Fibroblast of the conjunctiva (primary cell): ENCODE measurements at places on chromosomes 6 and 20.

GRCh38 chr6:60867548-60867947 is 1418.5 kb downstream of the KHDRBS2 start:
- DNase-seq: no peak

DNA sequence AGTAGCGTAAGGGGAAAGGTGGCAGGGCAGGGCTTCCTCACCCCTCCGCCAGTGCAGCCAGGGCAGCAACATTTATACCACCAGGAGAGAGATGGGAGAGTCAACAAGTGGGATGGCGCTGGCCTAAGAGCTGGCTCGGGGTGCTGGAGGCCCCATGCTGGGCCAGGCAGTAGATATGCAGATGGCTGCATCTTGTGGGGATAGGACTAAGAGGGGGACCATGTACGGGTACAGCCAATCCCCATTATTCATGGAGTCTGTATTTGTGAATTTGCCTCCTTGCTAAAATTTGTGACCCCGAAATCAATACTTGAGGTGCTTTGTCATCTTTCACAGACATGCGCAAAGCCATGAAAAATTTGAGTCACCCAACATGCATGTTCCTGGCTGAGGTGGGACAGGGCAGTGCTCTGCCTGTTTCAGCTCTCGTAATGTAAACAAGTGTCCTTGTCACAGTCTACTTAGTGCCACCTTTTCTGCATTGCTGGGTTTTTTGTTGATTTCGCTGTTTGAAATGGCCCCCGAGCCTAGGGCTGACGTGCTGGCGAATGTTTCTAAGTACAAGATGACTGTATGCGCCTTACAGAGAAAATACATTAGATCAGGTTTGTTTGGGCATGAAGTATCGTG is 27.5 kb upstream of the TAF8 start:
- DNase-seq: no peak

DNA sequence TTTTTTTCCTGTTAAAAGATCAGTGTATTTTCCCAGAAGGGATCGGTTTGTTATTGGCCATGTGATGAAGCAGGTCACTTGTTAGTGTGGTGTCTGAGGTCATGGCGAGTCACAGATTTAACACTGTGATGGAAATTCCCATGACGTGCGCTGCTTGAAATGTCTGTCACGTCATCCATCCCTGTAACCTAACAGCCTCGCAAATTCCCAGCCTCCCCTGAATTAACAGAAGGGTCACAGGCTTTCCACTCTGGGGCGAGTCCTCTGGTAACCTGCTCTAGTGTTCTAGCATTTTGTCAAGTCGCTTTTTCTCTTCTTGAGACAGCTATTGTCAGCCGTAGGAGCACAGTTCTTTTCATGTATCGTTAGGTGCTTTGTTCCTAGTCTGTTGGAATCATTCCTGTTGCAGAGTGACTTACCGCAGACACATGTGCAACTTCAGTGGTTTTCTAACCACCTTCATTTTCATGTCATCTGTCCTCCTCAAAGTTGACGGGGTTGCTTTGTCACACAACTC is 137.2 kb downstream of the MAP3K4 start:
- no peak for DNase-seq

DNA sequence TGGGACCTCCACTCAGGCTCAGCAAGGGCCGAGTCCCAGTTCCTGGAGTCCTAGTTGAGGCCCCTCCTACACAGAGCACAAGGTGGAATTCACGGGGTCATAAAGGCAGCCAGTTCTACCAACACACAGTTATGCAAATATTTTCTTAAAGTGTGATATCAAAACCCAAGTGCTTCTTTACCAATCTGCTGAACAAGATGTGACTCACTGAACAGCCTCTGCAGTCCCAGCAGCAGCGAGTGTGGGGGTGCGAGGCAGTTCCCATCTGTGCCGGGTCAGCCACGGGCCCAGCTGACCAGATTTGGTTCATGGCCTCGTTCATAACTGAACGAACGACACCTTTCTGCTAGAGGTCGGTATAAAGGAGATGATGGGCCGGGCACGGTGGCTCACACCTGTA is 4.5 kb upstream of the TCEA2 start:
- DNase-seq: no peak

DNA sequence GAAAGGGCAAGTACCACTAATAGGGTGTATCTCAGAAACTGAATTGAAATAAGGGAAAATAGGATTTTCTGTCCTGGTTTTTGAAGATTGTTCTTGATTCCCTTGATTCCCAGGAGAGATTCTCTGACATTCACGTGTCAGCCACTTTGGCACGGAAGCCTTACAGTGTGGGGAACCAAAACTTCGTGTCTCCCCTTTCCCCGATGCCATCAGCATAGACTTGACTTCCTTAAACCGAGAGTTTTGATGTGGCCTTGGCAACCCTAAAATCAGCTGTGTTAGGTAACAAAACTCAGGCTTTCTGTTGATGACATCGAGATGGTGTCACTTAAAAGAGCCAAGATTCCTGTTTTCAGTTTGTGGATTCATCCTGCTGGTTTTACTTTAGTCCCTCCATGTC is 7.5 kb downstream of the HMGN4 start:
- no peak for DNase-seq

GRCh38 chr20:43690943-43691598 is 24.2 kb downstream of the MYBL2 start:
- no peak for DNase-seq

DNA sequence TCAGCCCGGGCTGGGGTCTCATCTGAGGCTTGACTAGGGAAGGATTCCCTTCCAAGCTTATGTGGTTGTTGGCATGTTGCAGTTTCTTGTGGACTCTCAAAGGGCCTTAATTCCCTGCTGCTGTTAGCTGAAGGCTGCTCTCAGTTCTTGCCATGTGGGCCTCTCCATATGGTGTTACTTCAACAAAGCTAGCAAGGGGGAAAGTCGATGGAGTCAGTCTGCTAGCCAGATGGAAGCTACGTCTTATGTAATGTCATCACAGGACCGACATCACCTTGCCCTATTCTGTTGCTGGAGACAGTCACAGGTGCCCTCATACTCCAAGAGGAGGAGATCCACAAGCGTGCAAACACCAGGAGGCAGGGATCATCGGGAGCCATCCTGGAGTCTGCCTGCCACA is 43.3 kb upstream of the ARMC2 start:
- DNase-seq: no peak

DNA sequence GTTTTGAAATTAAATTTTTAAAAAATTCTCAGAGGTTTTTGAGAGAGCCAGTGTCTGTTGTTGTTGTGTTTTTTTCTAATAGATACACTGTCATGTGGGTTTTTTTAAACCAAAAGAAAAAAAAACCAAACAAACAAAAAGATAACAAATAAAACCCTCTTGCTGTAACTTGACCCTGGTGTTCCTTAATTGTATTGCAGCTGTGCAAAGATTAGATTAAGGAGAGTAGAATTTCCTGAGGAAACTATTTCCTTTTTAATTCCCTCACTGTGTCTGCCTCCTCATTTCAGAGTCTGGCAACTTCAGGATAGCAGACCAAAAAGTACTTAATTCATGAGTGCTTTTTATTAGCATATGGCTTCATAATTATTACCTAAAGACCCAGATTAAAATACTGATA is 281.9 kb downstream of the EPM2A start:
- DNase-seq: no peak

DNA sequence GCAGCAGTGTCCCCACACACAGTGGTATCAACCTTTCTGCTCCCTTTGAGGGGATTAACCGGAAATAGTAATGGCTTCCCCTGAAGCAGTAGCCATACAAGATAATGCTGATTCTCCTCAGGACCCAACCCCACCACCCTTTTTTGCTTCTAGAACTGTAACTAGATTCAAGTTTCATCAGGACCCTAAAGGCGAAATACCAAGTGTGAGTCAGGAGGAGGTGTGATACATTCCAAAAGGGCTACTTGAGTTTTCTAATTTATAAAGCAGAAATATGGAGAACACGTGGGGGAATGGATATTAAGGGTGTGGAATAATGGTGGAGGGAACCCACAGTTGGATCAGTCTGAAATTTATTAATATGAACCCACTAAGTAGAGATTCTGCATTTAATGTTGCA is 51.5 kb upstream of the CAP2 start:
- no peak for DNase-seq

DNA sequence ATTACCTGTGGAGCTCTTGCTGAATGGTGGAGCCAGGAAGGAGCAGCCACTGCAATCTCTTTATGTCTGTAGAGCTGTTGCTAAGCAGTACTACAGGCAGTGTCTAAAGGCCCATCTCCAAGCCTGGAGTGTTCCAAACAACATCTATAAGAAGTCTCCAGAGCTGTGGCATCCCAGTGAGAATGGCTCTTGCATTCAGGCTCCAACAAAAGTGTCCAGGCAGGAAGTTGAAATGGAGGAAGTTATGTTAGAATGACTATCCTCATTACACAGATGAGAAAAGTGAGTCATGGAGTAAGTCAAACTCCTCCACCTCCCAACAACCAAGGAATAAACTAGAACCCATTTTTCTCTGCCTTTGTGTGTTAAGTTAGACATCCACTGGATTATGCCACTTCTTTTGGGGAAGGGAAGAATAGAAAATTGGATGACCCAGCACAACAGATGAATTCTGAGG is 288.5 kb upstream of the STXBP5 start:
- DNase-seq: peak; percentile 18

- DNase-seq: no peak
Measured at GRCh38 chr6:14889611-14890593, 356.0 kb upstream of the JARID2 start.

DNA sequence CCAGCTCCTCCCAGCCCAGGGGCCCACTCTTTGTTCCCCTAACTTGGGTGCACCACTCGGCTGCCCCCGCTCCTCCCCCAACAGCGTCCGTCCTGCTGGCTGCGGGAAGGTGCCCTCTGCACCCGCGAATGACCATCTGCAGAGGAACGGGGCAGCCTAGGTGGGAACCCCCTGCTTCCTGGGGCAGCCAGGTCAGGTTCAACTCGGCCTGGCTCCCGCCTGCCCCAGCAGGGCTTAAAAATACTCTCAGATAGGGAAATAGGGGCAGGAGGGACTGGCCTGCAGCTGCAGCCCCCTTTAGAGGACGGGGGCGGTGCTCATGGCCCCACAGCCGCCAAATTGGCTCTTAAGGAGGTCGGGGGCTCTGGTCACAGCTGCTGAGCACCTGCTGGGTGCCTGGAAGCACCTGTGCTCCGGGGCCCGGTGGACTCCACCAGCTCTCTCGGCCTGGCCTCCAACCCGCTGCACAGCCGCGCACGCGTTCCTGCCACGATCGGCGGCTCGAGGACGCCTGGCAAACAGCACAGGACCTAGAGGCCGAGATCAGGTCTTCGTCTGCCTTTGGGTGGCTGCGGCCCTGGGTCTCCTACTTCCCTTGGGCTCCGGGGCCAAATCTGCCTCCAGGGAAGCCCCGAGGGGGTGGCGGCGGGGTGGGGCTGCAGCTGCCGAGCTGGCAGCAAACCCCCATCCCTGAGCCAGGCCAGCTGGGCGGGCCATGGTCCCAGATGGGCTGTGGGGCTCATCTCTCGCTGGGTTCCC is 700 bp upstream of the LAMA5 start:
- DNase-seq: no peak

DNA sequence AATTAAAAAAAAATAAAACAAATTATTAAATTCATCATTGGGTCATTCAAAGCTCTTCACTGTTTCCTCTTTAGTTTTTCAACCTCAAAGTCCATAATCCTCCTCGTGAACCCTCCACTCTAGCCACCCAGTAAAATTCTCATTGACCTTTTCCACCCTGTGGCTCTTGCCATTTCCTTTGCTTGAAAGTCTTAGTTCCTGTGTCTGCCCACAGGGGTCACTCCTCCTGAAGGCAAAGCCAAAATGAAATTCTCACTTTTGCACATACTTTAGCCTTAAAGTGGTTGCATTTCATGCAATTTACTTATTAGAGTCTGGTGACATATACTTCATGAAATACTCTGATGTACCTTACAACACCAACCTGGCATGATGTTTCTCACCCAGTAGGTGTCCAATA is 263.7 kb downstream of the BMP2 start:
- DNase-seq: no peak

- no peak for DNase-seq
Measured at GRCh38 chr6:37696841-37697662, 631 bp downstream of the MDGA1 start.

DNA sequence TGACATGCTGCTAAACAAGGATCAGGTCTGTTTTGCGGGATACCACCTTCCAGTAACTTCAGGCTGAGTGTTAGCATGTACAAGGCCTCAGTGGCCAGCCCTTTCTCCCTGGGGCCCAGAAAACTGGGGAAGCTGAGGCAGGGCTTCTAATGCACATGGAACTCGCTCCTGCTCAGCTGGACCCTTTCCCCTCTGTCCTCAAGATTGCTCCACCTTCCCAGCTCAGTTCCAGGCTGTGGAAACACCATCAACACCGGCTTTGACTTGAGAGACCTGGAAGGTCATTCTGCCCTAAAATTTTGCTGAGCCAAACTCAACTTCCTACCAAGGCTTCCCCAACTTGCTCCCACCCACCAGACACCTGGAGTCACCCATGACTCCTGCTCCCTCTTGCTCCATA is 4.2 kb upstream of the BLCAP start:
- DNase-seq: no peak

GRCh38 chr6:148328876-148329555 is 13.6 kb upstream of the SASH1 start:
- DNase-seq: no peak

DNA sequence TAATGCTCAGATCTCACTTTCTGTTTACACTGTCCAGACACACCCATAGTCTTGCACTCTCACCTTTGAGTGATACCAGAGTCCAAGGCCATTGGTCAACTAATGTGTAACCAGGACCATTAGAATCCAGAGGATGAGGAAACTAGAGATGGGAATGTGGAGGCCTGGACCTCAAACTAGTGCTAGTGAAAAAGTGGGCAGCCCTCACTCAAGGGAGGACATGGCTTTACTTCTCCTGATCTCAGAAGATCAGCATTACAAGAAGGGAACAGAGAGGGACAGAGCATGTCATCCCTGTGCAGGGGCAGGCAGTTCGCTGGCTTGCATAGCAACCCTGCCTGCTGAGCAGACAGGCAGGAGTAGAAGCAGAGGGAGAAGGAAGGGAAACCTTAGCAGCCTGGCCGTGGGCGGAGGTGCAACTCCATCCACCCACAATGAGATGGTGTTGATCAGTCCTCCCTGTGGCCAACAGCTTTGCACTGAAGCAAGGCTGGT is 22.6 kb upstream of the XRN2 start:
- DNase-seq: no peak

DNA sequence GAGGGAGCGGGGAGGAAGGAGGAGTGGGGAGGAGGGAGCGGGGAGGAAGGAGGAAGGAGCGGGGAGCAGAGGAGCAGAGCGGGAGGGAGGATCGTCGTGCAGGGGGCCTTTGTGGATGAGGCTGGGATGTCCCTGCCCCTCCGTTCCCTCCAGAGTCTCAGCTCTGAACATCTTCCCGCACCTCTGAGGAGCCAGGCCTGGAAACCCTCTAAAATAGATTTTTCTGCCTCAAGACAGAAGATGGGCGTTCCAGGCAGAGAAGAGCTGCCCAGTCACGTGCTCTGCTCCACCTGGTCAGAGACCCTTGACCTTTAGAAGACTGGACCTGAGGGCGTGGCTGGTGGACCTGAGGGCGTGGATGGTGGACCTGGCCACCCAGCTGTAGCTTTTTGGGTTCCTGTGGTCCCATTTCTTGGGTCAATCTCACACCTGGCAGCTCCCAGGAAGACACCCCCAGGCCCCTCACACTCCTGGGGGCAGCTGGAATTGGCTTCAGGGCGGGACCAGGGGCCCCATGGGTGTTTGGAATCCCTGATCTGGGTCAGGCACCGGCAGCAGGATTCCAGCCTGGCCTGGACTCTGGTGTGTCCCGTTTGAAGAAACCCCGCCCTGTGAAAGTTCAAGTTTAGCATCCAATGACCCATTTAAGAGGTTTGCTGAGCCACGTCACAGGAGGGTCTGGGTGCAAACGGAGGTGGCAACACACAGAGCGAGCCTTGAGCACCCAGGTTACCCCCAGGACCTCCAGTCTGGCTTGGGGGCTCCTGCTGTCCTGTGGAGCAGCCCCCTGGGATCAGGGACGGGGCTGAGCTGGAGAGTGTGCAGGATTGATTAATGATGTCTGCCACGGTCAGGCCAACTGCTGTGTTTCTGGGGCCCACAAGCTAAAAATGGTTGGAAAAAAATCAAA is 96.9 kb upstream of the BHLHE23 start:
- DNase-seq: no peak
